ENCODE measurements at places on chromosomes 2 and 18.

GRCh38 chr18:73261923-73262322 lies 394.1 kb upstream of the NETO1 start:
- no peak for DNase-seq

DNA sequence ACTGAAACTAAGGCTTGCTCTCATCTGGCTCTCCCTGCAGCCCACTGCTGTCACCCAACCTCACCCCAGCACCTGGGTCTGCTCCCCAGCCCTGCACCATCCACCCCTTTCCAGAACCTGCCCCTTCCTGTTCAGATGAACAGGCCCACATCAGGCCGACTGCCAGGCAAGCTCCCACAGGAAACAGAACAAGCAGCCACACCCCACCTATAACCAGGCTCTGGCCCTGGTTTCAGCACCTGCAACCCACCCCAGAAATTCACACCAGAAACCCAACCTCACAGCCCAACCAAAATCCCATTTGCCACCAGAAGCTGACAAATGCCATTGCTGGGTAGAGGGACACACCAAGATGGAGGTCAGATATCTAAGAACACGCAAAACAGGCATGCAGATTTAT lies 159.2 kb upstream of the ID2 start:
- no peak for DNase-seq

GRCh38 chr2:46150445-46150955 lies 146.7 kb upstream of the EPAS1 start:
- DNase-seq: no peak

- no peak for DNase-seq
Measured at GRCh38 chr2:60091266-60091665, 462.2 kb downstream of the BCL11A start.

DNA sequence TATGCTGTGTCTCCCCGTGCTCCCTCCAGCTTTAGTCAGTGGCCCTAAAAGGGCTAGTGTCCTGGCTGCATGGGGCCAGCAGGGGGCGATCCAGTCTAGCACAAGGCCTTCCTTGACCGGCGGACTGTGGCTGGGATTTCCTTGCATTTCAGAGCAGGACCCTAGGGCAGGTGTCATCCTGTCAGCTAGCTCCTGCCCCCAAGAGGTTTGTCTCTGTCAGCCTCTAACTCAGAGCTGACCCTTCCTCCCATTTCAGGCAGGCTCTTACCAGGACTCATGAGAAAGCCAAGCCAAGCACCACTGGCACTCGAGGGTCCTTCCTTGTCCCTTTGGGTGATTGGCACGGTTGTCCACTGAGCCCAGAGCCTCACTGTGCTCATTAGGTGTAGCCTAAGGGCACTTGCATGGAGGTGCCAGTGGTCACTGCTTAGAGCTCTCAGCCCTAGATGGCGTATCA lies 140.3 kb downstream of the RPIA start:
- DNase-seq: peak; percentile 16

- DNase-seq: no peak
Measured at GRCh38 chr2:128617661-128618060, 299.0 kb upstream of the HS6ST1 start.

GRCh38 chr2:39394516-39394961 lies 42.5 kb downstream of the MAP4K3 start:
- DNase-seq: no peak

- DNase-seq: no peak
Measured at GRCh38 chr2:212359425-212360067, 179.1 kb downstream of the ERBB4 start.

GRCh38 chr2:3193443-3194330 lies 183.9 kb downstream of the EIPR1 start:
- DNase-seq: peak; percentile 16

DNA sequence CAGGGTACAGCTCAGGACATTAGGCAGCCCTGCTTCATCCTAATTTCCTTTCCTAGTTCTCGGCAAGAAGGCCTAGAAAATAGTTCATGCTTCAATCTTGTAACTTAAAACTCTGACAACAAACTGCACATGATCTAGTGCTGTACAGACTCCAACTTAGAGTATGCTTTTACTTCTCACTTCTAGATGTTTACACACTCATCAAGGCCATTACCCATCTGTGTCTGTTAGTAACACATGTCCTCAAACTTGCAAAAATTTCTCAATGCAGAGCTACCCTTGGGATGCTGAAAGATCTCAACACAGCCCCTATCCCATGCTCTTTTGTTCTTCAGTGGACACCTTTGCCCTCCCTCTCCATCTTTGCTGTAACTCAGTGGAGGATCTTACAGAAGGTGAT lies 252.0 kb downstream of the OSR1 start:
- no peak for DNase-seq

DNA sequence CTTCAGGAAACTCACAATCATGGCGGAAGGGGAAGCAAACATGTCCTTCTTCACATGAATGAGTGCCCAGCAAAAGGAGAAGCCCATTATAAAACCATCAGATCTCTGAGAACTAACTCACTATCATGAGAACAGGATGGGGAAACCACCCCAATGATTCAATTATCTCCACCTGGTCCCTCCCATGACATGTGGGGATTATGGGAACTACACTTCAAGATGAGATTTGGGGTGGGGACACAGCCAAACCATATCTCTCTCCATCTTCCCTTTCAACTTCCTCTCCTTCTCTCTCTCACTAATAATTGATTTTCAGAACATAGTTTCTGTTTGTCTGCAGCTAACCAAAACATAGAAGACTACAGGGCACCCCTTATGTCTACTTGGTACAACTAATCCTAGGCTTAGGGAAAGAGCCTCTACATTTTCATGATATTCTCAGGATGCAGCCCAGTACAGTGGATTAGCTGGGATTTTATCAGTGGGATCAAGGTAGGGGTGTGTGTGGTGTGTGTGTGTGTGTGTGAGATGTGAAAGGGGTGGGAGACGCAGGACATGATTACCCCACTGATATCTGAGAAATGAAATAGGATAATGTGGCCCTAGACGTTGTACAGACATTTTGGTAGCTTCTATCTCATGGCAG lies 2.8 kb upstream of the ATF2 start:
- DNase-seq: no peak

- DNase-seq: no peak
Measured at GRCh38 chr2:157217409-157217808, 40.1 kb upstream of the GALNT5 start.

GRCh38 chr2:24015562-24016375 lies 5.9 kb downstream of the MFSD2B start:
- peak; percentile 83 for DNase-seq

DNA sequence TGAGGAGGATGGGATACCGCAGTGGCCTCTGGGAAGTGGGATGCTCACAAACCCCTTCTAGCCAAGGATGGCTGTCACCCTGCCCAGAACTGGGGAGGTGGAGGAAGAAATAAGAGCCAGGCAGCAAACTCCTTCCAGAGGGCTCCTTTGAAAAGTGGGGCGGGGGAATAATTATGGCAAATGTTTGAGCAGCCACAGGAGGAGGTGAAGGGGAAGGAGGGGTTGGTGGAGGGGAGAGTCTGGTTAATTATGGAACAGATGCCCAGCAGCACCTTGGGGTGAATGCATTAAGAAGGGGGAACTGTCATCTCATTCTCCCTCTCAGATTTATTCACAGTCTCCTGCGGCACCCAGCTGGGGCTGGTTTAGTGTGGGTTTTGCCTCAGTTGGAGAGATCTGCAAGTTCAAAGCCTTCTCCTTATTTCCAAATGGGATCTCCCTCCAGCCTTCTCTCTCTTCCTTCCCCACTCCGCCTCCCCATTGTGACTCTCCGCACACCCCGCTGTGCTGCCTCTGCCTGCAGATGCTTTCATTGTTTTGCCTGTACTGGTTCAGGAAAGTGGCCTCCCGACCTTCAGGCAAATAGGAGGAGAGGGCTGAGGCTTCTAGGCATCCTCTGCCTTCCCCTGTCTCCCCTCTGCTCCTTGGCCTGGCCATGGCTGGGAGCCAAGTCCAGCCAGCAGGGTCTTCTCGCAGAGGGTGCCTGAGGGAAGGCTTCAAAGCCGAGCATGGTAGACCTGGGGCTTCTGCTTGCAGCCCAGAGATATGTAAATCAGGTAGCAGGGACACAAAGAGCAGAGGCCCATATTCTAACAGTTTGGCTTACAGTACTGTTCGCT lies 457.2 kb upstream of the MEX3C start:
- no peak for DNase-seq

- DNase-seq: no peak
Measured at GRCh38 chr18:2716394-2717326, 61.1 kb downstream of the SMCHD1 start.

DNA sequence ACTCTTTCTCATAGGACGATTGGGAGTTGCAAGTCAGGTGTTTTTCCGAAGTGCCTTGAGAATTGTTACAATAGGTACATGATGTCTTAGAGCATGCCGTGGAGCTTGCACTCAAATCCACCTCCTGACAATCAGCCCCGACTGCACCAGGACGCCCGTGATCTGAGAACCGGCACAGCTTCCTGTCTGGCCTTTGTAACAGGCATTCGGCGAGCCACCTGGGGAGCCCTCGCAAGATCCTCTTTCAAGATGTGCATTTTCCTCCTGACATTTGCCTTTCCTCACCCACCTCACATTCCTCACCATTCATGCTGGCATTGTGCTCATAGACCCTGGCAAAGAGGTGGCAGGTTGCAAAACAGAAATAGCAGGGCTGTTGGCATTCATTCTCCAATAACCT lies 427.3 kb downstream of the GALR1 start:
- no peak for DNase-seq

DNA sequence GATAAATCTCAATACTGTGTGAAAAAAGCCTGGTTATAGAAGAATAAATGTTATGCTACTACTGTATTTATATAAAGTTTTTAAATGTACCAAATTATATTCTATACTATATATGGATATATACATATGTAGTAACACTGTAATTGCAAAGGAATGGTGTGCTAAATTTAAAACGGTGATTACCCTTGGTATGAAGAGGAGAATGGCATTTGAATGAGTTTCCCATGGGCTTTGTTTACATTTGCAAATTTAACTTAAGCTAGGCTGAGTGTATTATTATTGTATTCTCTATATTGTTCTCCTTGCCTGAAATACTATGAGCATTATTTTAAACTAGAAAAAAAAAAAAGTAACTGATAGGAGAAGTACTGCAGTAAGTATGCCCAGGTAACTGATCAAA lies 4.7 kb upstream of the SP3 start:
- peak; percentile 82 for DNase-seq

GRCh38 chr2:152335726-152336118 lies 748 bp downstream of the FMNL2 start:
- no peak for DNase-seq

GRCh38 chr2:88307817-88308216 lies 137.7 kb downstream of the THNSL2 start:
- peak; percentile 0 for DNase-seq

GRCh38 chr2:163324677-163325076 lies 411.1 kb downstream of the FIGN start:
- DNase-seq: no peak

DNA sequence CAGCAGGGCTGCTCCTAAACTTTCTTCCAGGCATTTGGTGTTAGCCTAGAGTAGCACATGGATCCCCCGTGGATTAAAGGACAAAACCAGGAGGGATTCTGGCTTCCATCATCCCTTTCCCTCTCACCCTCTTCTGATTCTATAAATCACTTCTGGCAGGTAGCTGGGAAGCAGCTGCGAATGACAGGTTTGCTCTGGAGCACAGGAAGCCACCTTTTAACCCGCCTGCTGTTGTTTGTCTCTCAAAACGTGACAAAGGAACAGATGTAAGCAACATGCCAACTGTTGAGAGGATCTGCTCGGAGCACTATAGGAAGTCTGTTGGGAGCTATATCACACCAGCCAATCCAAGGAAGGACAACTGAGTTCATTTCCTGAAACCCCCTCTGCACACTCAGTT lies 101.9 kb downstream of the ACTR2 start:
- no peak for DNase-seq

DNA sequence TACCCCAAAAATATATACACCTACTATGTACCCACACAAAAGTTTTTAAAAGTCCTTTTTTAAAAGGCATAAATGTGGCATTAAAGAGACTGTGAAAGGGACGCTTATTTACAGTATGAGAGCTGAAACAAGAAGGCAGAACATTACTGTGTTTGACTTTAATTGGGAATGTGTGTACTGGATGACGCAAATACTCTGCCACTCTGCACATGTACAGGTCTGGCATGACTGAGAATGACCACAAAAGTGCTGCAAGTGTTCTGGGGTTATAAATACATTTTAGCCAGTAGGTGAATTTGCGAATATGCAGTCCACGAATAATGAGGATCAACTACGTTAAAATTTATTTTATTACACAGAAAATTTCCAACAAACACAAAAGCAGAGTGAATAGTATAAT lies 11.4 kb downstream of the DARS1 start:
- DNase-seq: no peak

DNA sequence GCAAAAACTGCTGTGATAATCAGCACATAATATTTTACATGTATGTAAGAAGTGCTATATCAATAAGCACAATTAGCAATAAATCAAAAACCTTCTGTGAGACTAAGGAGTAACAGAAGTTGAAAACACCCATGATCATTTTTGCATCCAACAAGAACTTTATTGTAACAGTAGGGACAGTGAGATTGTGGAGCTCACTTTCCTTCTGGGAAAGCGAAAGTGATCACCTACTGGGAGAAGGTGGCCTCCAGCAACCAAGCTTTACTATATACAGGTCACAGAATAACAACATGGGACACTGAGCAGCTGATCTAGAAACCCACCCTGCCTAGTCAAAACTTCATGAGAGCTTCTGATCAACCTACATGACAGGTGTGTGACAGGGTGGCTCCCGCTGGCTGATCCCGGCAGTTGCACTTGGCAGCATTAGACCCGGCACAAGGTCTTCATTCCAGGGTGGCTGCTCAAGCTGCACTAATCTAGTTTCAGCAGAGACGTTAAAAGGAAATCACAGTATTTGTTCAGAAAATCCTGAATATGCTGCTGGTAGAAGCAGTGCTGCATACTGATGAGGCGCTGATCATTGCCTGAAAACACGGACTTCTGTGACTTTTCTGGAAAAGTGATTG lies 63.5 kb upstream of the ARL5A start:
- no peak for DNase-seq

DNA sequence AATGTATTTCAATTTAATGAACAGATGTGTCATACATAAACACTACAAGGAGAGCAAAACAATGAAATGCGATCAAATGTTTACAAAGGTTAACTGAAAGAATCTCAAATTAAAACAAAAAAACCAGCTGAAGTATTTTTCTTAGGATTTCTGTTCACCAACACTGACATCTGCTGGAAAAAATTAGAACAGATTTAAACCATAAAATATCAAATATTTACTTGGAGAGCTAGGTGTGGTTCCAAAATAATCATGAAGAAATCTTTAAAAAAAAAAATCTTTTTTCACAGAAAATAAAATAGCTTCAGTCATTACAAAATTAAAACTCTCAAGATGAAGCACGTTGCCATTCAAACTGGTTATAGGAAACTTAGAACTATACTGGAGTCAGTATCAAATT lies 13.8 kb downstream of the MMADHC start:
- peak; percentile 48 for DNase-seq

DNA sequence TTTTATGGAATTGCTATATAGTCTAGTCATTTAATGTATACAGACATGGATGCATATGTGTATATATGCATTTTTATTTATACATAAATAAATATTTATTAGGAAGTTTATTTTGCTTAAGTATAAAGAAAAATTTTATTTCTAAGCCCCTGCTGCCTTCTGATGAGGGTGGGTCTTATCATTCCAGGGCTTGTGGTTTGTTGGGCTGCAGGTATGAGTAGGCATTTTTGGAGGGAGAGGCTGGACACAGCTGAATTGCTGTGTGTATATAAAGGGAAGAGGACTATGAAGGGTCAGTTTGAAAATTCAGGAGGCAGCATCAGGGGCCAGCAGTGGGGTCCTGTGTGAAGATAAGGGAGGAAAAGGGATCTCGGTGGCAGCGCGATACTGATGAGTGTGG lies 189.4 kb downstream of the TMEM182 start:
- DNase-seq: no peak

- DNase-seq: no peak
Measured at GRCh38 chr2:138066139-138066806, 102.0 kb downstream of the HNMT start.
